ENCODE measurements at places on chromosomes 4 and X.

DNA sequence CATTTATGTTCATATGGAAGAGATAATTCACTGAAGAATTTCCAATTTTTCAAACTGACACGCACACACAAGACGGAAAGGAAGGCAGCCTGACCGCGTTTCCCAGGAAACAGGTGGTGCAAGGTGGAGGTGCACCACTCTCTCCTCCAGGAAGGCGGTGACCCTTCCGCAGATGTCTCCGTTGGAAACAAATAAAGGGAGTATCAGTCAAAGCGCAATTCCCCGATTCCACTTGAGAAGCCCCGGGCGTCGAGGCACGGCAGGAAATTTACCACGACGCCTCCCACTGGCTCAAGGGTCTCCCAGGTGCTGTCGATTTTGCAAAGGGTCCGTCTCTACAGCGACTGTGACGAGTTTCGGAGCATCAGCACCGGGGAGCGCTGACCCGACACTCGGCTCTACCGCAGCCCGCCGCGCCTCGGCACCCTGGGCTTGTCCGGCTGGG is 770 bp upstream of the TIGD2 start:
- no peak for DNase-seq

DNA sequence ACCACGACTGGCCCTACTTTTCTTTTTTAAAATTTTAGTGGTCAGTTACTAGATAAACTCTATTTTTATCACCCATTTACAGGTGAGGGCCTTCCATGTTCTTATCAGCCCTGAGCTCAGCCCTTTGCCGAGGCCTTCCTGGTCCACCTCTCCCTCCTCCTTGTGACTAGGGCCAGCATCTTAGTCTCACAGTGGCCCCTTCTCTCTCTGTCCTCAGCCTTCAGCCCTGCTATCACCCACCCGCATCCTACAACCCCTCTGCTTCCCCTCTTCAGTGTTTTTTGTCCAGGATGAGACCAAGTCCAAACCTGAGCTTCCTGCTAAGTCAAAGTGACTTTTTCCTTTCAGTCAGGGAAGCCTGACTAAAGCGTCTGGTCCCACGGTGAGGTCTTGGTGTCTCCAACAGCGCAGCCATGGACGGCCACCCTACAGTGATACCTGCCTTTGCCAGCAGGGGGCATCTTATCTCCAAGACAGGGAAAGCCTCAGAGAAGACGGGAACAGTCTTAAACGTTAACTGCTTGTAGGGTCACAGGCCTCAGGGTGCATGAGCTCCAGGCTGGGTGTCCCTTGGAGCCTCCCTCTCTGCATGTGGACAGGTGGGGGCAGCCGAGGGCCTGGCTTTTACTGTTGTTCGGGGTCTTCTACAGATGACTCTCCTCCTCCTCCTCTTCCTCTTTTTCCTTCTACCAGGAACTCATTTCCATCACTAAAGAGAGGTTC is 11.7 kb upstream of the GAGE10 start:
- peak; percentile 62 for DNase-seq

- no peak for DNase-seq
These were observed 404.9 kb downstream of the ZNF674 start for GRCh38 chrX:46140272-46140671.

DNA sequence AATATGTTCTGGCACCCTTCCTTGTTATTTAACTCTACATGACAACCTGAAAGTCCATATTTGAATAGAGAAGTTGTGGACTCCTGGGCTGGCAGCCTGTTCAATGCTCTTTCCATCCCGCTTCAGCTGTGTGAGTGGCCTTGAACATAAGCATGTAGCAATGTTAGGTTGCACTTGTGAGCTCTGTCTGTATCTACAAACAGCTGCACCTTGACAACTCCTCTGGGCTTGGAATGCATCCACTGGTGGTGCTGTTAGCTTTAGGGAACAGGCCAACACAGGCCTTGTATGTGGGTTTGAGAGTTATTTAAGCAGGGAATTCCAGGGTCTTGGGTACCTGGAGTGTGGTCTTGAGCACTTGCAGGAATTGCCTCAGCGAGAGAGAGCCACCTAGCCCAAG is 141.2 kb downstream of the DTHD1 start:
- DNase-seq = no peak

DNA sequence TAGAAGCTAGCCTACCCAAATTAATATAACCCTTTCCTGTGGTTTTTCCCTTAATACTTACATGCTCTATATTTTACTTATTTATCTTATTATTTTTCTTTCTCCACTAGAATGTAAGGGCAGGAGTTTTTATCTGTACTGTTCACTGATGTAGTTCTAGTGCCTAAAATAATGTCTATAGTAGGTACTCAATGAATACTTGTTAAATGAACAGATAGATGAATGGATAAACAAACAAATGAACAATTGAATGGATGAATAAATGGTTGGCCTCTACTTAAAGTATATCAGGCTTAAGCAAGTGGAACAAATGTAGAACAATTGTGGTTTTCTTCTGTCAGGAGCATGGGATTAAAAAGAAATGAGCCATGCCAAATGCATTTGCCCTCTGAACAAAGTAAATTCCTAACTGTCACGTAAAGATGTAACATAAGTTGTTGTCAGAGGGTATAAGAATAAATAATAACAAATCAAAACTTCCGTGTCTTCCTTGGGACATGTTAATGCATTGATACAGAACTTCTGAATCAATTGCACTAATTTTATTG is 54.1 kb downstream of the SYTL5 start:
- DNase-seq = no peak

GRCh38 chr4:55475394-55476243 is 71.1 kb downstream of the CLOCK start:
- DNase-seq = no peak

DNA sequence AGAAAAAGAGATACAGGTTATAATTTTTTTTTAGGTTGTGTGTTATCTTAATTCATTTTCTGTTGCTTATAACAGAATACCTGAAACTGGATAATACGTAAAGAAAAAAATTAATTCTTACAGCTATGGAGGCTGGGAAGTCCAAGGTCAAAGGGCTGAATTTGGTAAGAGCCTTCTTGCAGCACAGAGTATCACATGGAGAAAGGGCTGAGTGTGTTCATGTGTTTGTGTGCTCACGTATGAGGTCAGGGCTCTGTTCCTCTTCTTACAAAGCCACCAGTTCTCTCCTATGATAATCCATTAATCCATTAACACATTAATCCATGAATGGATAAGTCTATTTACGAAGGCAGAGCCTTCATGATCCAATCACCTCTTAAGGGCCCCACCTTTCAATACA is 8.6 kb upstream of the RAB28 start:
- no peak for DNase-seq

GRCh38 chrX:31847773-31848172 is 775.9 kb upstream of the FTHL17 start:
- DNase-seq = no peak

DNA sequence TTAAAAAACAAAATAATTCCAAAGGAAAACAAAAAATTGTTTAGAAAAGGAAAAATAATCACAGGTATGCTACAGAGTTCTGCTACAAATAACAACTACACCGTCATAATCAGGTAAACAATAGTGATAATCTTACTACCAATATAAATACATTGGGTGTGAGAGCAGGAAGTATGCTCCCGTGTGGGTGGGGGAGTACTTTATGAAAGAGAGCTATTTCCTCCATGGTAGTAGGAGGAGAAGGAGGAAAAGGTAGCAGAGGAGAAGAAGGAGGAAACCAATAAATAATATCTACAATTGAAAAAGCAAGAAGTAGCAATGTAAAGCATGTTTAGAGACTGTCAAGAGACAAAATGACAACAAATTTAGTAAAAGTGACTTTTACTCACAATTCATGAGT is 35.1 kb downstream of the TEC start:
- DNase-seq = no peak

DNA sequence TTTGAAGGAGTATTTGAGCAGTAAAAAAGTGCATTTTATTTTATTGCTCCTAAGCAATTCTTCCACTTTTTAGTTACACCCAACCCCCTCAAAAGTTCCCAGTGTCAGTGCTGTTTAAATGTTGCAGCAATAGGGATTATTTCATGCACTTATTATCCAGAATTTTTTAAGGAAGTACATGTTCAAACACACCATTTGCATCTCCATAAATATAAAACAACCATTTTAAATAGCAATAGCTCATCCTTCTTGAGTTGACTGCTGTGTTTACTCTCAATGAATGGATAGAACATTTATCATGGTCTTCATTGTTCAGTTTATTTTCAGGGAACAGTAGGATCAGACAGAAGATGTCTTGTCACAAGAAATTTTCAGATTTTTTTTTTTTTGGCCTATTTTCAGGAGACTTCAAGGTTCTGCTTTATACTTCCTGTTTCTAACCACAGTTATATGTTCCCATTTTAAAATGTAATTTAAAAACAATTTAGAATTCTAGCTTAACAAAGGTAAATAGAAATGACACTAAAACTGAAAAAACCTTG is 171.9 kb downstream of the TMA16 start:
- DNase-seq = no peak

- no peak for DNase-seq
These were observed 307.3 kb downstream of the RAPGEF2 start for GRCh38 chr4:159410076-159410777.

DNA sequence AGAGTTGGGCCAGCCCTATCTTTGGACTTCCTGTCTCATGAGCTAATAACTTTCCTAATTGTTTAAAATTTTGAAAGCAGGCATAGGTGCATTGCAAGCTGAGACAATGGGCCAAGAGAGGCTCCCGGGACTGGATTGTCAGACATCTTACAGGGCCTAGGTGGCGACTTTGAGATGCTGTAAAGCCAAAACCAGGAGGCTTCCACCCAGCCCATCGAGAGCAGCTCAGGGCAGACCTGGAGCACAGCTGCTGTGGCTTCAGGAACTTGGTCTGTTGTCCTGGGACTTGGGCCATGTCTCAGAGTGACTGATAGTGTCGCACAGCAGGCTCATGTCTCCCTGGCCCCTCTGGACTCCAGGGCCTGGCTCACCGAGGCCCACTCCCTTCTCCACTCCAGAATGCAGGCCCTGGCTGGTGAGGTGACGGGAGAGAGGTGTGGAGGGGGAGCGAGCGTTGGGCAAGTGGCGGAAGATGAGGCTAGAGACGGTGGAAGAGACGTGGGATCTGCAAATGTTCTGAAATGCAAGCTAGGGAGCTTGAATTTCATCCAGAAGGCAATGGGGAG is 24.1 kb upstream of the MTM1 start:
- no peak for DNase-seq

- no peak for DNase-seq
These were observed 834 bp downstream of the NHS start for GRCh38 chrX:17375637-17376430.

- no peak for DNase-seq
These were observed 154.7 kb downstream of the GATB start for GRCh38 chr4:151606061-151606460.

- DNase-seq = no peak
These were observed 34.1 kb upstream of the AFF2 start for GRCh38 chrX:148466292-148466691.

- peak; percentile 37 for DNase-seq
These were observed 6.5 kb downstream of the RPL39 start for GRCh38 chrX:119784747-119785446.

GRCh38 chr4:14646831-14647230 is 355.4 kb upstream of the CPEB2 start:
- no peak for DNase-seq

- no peak for DNase-seq
These were observed 183.3 kb downstream of the SH3KBP1 start for GRCh38 chrX:19704132-19704531.

GRCh38 chrX:149467461-149467860 is 37.6 kb downstream of the IDS start:
- DNase-seq = no peak

- no peak for DNase-seq
These were observed 116.6 kb upstream of the TENM3 start for GRCh38 chr4:182126603-182127002.

DNA sequence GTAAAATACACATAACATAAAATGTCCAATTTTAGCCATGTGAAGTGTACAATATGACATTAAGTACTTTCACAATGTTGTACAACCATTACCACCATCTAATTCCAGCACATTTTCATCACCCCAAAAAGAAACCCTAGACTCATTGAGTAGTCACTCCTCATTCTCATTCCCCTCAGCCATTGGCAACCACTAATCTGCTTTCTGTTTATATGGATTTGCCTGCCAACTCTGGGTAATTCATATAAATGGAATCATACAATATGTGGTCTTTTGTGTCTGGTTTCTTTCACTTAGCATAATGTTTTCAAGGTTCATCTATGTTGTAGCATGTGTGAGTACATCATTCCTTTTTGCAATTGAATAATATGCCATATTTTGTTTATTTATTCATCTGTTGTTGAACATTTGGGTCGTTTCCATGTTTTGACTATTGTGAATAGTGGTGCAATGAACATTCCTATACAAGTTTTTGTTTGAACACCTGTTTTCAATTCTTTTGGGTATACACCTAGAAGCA is 43.0 kb downstream of the EIF2S3 start:
- no peak for DNase-seq

DNA sequence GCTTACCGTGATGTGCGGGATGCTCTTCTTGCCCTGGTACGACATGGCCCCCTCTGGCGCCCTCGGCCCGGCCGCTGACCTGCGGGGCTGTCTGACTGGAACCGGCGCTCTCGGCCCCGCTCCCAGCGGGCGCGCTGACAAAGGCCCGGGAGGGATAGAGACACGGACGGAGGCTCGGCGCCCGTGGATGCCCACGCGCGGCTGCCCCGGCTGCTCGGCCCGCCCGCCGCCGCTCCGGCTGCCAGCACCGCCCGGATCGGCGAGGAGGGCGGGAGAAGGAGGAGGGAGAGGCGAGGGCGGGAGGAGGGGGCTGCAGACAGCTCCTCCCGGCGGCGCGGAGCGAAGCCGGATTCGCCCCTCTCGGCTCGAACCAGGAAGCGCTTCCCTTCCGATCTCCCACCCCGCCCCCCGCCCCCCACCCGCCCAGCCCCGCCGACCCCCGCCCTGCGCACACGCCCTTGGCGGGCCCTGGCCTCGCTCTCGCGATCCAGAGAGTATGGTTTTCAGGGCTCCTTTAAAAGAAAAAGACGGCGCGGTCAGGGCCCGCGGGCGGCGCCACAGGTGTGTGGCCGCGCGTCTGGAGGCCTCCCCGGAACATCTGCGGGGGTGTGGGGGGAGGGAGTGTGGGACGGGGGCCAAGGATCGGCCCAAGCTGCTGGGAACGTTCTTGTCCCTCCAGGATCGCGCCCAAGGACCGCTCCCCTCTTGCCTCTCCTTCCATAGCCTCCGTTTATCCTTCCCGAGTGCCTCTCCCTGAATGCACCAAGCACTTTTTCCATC is 4.5 kb downstream of the CRMP1 start:
- no peak for DNase-seq

DNA sequence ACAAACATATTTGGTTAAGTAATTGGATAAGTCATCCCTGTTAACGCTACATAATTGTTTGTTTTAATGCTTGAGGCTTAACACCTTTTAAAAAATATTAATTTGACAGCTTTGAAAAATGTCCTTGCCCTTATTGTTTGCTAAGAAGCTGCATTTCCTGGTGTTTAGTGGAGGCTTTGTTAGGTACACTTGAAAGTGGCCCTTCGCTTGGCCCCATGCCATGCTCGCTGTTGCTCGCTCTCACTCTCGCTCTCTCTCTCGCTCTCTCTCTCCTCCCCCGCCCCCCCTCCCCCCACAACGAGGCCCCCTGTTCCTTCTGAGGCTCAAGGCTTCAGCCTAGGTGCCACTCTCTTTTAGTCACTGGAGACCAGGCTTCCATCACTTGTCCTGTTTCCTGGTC is 139.6 kb downstream of the DCLK2 start:
- DNase-seq = no peak

Measured in stimulated activated CD8-positive, alpha-beta memory T cell treated with anti-CD3 and anti-CD28 coated beads, Interleukin-4, amount 100 ng/mL, for 24 hours (primary cell).